Stimulated activated CD8-positive, alpha-beta memory T cell treated with anti-CD3 and anti-CD28 coated beads, Interleukin-15, amount 100 ng/mL, for 48 hours (primary cell): ENCODE measurements at places on chromosomes 1 and 21.

DNA sequence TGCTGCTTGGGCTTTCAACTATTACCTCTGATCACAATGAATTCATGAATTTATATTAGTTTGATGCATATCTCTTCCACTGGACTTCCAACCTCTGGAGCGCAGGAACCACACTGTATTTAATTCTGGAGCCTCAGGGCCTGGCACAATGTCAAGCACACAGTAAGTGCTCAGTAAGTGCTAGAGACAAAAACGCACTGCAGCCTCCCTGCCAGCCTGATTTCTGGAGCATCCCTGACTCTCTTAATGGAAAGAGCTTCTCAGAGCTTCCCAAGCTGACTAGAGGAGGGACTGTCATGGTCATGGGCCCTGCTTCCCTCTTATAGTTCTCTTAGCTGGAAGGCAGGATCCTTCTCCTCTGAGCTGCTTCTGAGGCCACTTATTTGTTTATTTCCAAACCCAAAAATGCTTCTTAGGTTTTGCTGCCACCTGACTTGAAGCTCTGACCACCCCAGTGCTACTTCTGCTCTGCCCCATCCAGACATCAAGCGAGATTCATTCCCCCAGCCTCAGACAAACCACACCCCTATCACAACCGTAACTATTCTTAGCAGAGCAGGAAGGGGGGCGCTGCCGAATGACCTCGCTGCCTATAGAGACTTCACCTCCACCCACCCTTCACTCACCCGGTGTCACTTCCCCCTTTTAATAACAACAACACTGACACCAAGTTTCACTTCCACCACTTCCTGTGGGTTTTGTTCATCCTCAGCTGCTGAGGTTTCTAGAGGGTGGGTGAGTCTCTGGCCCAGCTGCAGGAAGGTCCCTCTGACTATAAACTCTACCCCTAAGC lies 33.6 kb downstream of the NUAK2 start:
- peak; percentile 83 for DNase-seq

DNA sequence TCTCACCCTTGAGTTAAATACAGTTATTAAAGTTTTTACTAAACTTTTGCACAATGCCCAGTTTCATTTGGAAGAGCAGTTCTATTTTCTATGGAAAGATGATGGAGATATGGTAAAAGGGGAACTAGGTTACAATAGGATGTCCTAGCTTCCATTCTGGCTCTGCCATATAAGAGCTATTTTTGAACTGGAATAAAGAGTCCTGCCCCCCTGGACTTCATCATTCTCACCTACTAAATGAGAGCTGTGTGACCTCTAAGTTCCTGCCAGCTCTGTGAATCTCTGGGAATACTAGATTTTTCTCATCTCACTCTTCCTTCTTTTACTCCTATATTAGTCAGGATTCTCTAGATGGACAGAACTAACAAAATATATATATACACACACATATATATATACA lies 106.3 kb downstream of the PRRX1 start:
- no peak for DNase-seq

DNA sequence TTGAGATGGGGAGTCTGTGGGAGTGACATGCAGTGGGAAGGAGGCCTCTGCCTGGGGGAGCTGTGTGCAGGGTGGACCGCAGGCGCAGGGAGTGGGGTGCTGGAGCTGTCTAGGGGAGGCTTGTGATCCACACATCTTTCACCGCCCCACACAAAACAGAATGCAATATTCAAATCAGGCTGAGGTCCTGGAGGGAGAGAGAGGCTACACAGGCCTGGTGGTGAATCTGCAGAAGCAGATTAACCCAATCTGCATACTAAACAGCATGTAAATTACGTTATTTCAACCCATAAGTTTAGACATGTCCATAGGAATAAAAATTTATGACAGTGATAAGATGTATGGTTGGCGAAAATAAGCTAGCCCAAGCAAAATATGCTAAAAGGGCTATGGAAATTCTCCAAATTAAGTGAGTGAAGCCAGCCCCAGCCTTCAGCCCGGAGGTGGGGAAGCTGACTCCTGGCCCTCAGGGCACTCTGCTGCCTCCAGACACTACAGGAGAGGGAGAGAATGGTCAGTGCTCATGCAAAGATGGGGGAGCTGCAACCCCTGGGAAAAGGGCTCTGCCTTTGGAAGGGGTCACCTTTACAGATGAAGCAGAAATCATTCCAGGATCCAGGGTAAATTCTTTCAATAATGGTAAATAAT lies 156.2 kb upstream of the CTTNBP2NL start:
- DNase-seq, result no peak

- DNase-seq, result no peak
Measured at GRCh38 chr1:180939073-180939710, 26.5 kb downstream of the KIAA1614 start.

GRCh38 chr1:24749252-24749651 lies 4.0 kb downstream of the CLIC4 start:
- no peak for DNase-seq

DNA sequence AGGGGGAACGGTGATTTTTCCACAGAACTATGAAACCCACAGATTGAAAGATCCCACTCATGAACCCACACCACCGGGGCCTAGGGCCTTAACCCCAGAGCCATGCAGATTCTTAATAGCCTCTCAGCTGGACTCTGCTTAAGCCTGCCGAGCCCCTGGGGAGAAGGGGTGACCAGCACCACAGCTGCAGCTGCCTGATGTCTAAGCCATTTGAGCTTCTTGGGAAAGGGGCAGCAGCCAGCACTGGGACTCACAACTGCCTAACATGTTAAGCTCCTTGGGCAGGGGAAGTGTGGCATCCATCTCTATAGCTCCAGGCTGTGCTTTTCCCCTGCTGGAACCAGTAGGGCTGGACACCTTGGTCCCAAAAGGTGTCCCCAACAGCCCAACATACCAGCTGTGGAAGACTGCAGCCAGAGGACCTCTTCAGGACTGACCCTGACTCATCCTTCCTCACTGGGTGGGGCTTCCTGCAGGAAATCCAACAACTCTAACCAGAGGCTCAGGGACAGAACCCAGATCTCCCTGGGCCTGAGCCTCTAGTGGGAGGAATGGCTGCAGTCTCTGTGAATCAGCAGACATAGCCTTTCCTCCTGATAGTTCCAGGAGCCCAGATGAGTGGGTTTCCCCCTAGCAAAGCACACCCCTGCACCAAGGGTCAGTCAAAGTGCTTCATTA lies 34.6 kb upstream of the FMO3 start:
- no peak for DNase-seq

DNA sequence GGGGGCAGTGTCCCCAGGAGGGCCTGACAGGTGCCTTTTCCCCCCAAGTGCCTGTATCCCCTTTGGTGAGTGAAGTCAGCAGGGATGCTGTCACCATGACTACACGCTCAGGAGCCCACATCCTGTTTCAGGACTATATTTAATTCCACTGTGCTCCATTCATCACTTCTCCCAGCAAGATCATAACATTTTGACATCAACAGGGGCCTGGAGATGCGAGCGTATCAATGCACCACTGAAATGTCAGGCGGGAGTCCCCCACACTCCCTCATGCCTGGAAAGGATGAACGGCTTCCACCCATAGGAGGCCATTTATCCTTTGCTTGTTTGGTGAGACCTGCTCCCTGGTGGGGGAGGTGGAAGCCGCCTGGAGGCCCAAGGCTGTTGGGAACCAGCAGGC lies 119.1 kb downstream of the PTPRU start:
- DNase-seq, result no peak

- DNase-seq, result no peak
Measured at GRCh38 chr1:115089420-115090185, at the start of gene TSPAN2. Gene TSPAN2 (minus strand): TSS chr1:115089503. CDS start chr1:115089432, 71 bp downstream.

DNA sequence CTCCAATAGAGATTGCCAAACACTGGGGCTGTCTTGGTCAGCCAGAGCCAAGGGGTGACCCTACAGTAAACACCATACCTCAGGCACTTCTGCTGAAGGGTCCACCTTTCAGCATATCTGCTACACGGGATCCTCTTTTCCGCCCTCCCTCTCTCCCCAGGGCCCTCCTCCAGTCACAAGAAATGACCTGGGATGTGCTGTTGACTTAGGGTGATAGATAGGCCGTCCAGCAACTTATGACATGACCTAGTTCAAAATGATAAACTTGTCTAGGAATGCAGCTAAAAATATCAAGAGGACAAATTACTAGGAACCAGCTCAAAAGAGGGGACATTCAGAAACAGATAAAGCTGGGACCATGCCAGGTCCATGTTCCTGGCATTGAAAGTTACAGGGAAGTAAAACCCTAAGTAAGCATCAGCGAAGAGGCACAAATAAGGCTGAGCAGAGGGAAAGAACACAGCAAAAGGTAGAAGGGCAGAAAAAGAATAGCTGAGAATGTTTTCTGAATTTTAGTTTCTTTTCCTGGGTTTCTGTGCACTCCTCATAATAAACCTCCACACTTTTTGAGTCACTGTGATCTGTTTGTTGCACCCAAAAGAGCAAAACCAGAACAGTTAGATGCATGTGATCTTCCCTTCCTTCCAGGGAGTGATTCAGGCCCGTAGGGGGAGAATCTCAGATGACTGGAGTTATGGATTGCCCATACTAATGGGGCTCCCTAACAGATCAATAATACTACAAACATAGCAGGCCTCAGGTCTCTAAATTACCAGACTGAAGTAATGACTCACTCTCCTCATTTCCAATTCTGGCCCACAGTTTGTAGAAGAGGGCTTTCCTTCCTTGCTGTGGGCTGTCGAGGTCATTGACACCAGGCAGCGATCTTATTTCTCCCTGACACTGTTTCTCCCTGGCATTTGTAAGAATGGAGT lies 48.9 kb upstream of the F3 start:
- DNase-seq, result no peak

- DNase-seq, result no peak
Measured at GRCh38 chr1:17605582-17606344, 66.3 kb downstream of the ARHGEF10L start.

GRCh38 chr1:34164771-34165391 lies at the start of gene CSMD2:
Gene CSMD2 (minus strand): TSS chr1:34165230. CDS start chr1:34165097, 133 bp downstream.
- no peak for DNase-seq

- DNase-seq, result no peak
Measured at GRCh38 chr21:38206646-38207045, 50.1 kb upstream of the KCNJ15 start.

GRCh38 chr1:221778535-221779142 lies 36.8 kb upstream of the DUSP10 start:
- no peak for DNase-seq

GRCh38 chr1:174726167-174726879 lies 273.4 kb upstream of the CACYBP start:
- DNase-seq, result no peak

DNA sequence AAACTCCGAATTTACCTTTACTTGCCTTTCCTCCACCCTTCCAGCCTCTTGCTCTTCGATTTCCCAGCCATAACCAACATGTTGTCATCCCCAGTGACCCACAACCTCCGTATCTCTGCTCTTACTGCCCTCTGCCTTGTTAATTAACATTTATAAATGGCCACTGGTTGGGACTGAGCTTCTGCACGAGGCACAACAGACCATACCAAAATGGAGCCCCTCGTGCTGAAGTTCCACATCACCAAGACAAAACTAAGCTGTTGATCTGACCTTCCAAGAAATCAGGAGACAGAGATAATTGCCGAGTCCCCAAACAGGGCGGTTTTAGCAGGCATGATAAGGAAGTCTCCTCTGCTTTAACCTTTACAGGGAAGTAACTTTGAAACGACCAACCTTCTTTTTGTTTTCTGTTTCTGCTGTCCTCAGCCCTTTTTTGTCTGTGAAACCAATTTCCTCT lies 71.9 kb downstream of the NMNAT2 start:
- no peak for DNase-seq

DNA sequence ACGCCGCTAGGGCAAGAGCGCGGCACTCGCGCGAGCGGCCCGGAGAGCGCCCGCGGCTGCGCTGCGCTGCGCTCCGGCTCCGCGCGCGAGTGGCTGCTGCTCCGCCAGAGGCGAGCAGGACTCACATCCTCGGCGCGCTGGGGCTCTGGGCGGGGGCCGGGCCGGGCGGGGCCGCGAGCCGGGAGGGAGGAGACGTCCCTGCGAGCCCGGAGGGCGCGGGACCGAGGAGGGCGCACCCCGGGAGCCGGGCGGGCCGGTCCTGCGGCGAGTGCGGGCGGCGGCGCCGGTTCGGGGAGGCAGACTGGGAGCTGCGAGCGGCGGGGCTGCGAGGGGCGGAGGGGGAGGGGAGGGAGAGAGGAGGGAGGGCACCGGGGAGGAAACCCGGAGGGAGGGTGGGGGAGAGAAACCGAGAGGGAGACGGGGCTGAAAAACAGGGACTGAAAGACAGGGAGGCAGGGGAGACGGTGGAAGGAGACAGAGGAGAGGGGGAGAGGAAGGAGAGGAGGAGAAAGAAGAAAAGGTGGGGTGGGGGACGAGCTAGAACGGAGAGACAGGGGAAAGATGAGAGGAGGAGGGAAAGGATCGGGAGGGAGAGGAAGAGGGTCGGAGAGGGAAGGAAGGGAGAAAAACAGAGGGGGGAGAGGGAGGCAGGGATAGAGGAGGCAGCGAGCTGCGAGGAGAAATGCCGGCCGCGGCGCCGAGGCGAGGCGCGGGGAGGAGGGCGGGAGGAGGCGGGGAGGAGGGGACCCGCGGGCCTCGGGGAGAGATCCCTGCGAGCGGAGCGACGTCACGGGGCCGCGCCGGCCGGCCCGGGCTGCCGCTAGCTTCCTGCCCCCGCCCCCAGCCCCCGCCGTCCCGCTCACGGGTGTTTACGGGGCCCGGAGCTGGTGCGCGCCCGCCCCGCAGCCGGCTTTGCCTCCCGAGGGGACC lies at the start of gene CAMK2N1:
Gene CAMK2N1 (minus strand): TSS at position 684 of the 930 bp plus-strand sequence. CDS start 831 bp downstream, outside the sequence.
- peak; percentile 28 for DNase-seq

DNA sequence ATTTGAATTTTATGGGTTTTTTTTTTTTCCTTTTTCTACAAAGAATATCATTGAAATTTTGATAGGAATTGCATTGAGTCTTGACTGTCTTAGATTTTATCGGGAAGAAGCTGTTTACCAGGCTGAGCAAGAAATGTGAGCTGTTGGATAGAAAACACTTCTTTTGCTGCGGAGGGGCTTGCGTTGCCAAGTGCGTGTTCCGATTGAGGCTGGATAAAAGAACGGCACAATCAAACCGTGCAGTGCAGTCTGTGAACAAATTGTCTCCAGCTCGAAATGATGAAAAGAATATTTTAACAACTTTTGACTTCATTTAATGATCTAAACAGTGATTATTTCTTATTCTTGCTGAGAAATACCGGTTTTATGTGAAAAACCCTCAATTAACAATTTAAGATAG lies 149.4 kb downstream of the RYR2 start:
- no peak for DNase-seq

GRCh38 chr1:193516755-193517388 lies 330.5 kb upstream of the B3GALT2 start:
- no peak for DNase-seq

DNA sequence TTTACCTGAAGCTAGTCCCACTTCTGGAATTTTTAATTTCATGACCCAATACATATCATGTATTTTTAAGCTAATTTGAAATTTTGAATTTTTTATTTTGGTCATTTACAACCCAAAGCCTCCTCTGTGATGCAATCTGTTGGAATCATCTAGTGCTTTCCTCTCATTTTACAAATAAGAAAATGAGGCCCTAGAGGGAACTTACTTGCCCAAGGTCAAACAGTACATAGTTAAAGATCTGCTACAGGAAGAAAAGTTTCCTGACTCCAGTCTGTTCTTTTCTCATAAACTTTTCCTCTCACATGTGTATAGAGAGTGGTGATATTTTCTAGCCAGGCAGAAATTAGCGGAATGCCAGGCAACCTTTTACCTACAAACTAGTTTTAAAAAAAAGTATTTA lies 59.3 kb upstream of the DPT start:
- DNase-seq, result no peak

- no peak for DNase-seq
Measured at GRCh38 chr1:32448773-32449456, 16.0 kb upstream of the ZBTB8B start.
